ENCODE measurements at places on chromosomes 6 and 20.

DNA sequence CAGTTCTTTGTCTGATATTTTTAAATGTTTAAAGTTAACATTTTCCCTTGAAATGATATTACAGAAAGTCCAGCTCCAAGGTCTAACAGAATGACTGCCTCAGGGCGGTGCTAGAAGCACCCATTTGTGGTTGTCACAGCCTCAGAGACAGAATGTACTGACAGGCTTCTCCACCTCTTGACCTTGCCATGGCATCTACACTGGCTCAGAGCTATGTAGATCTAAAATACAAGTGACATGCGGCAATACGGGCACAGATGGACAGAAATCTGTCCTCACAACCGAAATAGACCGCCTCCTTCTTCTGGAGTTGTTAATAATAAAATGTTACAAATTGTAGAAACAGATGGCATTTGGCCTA is 167.2 kb upstream of the THEMIS start:
- H3K4me3 ChIP-seq: no peak overlapping the region
- no peaks in the 10 kb centered on the region for H3K27me3 ChIP-seq
- H3K27ac ChIP-seq: no peak overlapping the region
- H3K36me3 ChIP-seq: peaks cover 3% of the 10 kb centered on the region
- no peaks in the 10 kb centered on the region for H3K4me1 ChIP-seq

- no peaks in the 10 kb centered on the region for H3K27me3 ChIP-seq
- DNase-seq: no peak
- no peak overlapping the region for H3K4me3 ChIP-seq
These were observed 169.5 kb downstream of the VEGFA start for GRCh38 chr6:43939281-43940070.

DNA sequence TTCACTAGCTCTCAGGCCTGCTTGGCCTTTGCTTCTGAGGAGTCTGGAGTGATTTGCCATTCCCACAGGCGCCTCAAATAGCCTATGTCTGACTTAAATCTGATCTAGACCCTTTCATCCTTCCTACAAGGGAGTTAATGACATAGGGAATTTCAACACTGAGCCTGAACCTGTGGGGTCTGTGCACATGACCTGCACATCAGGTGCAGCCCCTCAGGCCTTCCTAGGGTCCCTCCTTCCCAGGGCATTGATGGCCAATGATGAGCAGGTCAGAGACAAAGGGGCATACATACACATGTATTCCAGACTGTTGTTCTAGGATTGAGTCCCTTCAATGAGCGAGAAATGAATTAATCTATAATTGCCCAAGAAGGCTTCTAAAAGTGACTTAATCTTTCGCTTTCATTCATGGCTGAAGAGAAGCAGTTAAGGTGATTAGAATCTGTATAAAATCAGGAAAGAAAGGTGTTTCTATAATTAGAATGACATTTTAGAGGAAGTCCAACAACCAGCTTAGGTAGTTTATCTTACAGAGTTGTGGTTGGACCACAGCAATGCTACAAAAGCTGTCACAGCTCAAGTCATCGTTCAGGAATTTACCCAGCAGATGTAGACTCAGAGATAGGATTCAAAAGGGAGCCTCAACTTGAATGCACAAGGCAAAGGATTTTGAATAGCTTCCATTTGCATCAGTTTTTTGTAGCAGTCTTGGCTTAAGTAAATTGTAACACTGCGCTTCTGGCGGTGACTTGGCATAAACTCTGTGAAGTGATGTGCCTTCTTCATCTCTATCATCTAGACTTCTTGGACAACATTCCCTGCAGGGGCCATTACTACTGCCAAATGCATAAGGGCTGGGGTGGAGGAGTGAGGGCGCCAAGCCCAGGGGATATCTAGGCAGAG is 27.0 kb upstream of the TBC1D7 start:
- H3K4me3 ChIP-seq: no peak overlapping the region
- no peaks in the 10 kb centered on the region for H3K36me3 ChIP-seq
- H3K27ac ChIP-seq: no peak overlapping the region
- no peaks in the 10 kb centered on the region for H3K27me3 ChIP-seq
- no peak for DNase-seq

GRCh38 chr20:24682496-24682985 is 213.1 kb downstream of the SYNDIG1 start:
- H3K27me3 ChIP-seq: no peaks in the 10 kb centered on the region
- DNase-seq: no peak
- no peak overlapping the region for H3K27ac ChIP-seq
- no peaks in the 10 kb centered on the region for H3K4me1 ChIP-seq

- H3K27ac ChIP-seq: no peak overlapping the region
- no peak overlapping the region for H3K4me3 ChIP-seq
These were observed 37.4 kb downstream of the IL22RA2 start for GRCh38 chr6:137136065-137136464.

- H3K4me3 ChIP-seq: peak overlapping the region; percentile 33
- H3K4me1 ChIP-seq: peaks cover 4% of the 10 kb centered on the region
- H3K27me3 ChIP-seq: no peaks in the 10 kb centered on the region
These were observed 73.5 kb upstream of the RNF217 start for GRCh38 chr6:124888581-124889371.

- H3K4me1 ChIP-seq: peaks cover 39% of the 10 kb centered on the region
- no peaks in the 10 kb centered on the region for H3K27me3 ChIP-seq
- H3K27ac ChIP-seq: peak overlapping the region; percentile 67
- no peaks in the 10 kb centered on the region for H3K36me3 ChIP-seq
These were observed 10.8 kb downstream of the SENP6 start for GRCh38 chr6:75612434-75612833.

DNA sequence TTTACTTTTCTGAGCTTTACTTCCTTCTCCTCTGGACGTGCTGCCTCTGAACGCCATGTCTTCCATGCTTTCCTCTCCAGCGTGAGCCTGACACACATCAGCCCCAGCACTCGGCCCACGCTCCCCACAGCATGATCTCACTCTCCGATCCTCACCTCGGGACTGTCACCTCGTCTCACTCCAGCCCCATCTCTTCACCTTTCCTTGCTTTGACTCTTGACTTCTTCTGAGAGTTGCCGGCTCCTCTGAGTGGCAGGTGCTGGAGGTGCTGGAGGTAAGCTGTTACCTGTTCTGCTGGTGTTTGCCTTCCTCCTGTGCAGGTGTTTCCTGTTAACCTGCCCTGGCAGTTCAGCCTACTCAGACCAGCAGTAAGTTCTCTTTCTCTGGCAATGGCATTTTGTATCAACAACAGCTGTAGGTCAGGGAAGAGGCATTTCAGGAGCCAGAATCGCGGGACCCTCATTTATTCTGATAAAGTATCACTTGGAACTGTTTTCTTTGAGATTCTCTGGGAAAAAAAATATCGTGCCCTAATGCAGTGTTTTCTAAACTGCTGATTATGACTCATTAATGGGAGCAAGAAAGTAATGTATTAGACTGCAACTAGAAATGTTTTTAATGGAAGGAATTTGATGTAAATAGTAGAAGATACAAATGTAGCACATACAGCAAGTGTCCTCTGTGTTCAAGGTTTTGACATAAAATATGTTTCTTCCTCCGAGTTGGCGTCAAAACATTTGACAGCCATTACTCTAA is 106.5 kb downstream of the ARID1B start:
- no peak overlapping the region for H3K27ac ChIP-seq
- peaks cover 27% of the 10 kb centered on the region for H3K4me1 ChIP-seq
- H3K27me3 ChIP-seq: no peaks in the 10 kb centered on the region

GRCh38 chr6:98463038-98464000 is 371.1 kb upstream of the POU3F2 start:
- no peaks in the 10 kb centered on the region for H3K27me3 ChIP-seq
- H3K36me3 ChIP-seq: no peaks in the 10 kb centered on the region
- H3K27ac ChIP-seq: no peak overlapping the region
- no peak for DNase-seq
- no peak overlapping the region for H3K4me3 ChIP-seq

DNA sequence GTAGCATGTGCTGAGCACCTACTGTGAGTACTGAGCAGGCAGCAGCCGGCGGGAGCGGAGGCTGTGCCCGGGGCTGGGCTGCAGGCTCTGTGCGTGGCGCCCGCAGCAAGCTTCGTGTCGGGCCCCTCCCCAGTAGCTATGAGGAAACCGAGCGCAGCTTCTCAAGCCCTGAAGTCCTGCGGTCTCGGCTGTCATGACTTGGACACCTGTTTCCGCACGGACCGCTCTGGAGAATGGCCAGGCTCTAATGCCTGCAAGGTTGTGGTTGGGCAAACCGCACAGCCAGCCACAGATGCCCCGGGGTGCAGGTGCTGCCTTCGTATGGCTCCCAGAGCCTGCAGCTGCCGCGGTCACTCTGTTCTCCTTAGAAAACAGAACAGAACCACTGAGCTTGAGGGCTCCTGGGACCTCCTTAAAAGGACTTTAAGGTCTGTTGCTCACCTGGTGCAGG is 33.7 kb downstream of the PYGB start:
- DNase-seq: peak; percentile 53
- H3K36me3 ChIP-seq: peaks cover 99% of the 10 kb centered on the region
- H3K4me3 ChIP-seq: no peak overlapping the region
- H3K4me1 ChIP-seq: no peaks in the 10 kb centered on the region

DNA sequence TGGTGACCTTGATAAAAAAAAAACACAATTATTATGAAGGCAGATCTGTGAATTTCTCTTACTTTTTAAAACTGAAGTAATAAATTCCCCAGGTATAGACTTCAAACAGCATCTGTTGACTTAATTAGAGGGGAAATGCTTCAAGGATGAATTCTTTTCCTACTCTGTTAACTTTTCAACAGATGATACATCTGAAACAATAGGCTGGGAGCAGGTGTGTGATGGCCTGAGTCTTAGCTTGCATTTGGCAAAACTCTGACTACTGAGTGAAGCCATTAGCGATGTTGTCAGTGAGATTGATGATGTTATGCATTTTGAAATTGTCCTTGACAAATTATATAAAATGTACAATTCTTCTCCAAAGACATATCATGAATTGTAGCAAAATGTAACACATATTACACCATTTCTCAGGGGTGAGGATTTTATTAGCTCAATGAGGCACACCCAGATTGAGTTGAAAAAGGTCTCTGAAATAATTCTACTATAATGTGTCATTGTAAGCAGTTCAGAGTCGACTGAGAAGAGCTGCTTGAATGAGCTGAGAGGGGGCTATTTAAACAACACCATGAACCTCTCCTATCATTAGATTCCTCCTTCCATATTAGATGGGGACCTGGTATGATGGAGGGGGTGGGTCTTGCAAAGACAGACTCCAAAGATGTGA is 39.6 kb upstream of the OGFRL1 start:
- no peak for DNase-seq
- H3K27me3 ChIP-seq: no peaks in the 10 kb centered on the region
- no peak overlapping the region for H3K4me3 ChIP-seq
- H3K27ac ChIP-seq: no peak overlapping the region

GRCh38 chr6:111642463-111643158 is 36.9 kb upstream of the TRAF3IP2 start:
- no peaks in the 10 kb centered on the region for H3K36me3 ChIP-seq
- H3K27me3 ChIP-seq: no peaks in the 10 kb centered on the region
- H3K27ac ChIP-seq: no peak overlapping the region
- no peak overlapping the region for H3K4me3 ChIP-seq
- no peaks in the 10 kb centered on the region for H3K4me1 ChIP-seq
- DNase-seq: peak; percentile 80

DNA sequence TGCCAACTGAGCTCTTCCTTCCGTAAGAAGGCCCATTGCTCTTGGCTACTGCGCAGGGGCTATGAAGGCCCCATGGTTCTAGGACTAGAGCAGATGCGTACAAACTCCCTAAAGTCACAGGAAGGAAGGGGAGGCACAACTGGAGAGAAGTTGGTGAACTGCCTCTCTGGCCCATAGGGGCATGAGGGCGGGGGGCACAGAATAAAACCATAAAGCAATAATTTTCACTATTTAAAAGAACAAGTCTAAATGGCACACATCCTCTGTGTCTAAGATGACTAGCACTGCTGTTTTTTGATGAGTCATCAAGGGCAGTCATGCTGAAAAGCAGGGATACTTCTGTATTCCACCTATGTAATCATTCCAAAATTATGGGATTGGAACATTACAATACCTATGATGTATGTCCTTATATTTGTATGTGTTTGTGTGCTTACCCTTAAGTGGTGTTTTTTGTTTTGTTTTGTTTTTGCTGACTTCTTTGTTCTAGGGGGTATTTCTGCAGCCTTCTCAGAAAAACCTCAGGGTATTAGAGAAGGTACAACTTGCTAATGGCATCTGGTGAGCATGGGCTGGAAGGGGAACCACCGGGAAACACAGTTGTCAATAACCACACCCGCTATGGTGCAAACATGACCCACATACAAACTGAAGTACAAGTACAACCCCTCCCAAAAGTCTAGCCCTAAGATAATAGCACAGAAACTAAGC is 36.9 kb downstream of the B4GALT5 start:
- H3K36me3 ChIP-seq: no peaks in the 10 kb centered on the region
- H3K4me3 ChIP-seq: no peak overlapping the region
- no peak overlapping the region for H3K27ac ChIP-seq

GRCh38 chr20:6070829-6071695 is 17.2 kb upstream of the LRRN4 start:
- no peaks in the 10 kb centered on the region for H3K36me3 ChIP-seq
- H3K4me1 ChIP-seq: no peaks in the 10 kb centered on the region
- no peak overlapping the region for H3K4me3 ChIP-seq
- DNase-seq: no peak
- no peak overlapping the region for H3K27ac ChIP-seq
- H3K27me3 ChIP-seq: no peaks in the 10 kb centered on the region

GRCh38 chr20:11182720-11183119 is 508.9 kb upstream of the JAG1 start:
- H3K27ac ChIP-seq: no peak overlapping the region
- no peaks in the 10 kb centered on the region for H3K36me3 ChIP-seq
- H3K27me3 ChIP-seq: no peaks in the 10 kb centered on the region
- H3K4me1 ChIP-seq: no peaks in the 10 kb centered on the region

DNA sequence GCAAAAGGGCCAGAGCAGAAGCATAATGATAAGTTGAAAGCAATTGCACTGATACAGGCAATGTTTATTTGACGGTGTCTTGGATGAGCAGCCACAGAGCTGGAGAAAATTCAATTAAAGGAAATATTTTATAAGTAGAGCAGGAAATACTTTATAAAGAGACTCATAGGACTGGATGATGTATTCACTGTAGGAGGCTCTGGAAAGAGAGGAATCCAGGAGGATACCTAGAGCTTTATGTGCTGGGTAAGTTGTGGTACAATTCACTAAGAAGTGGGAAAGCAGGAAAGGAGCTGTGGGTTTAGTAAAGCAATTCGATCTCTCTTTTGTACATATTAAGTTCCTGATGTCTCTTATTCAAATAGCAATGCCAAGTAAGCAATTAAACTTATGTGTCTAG is 86.3 kb downstream of the C6orf118 start:
- no peaks in the 10 kb centered on the region for H3K36me3 ChIP-seq
- no peaks in the 10 kb centered on the region for H3K4me1 ChIP-seq
- DNase-seq: no peak

Measured in ascending aorta (tissue), 2 donors.